ENCODE measurements at places on chromosomes 2 and 18. TPM values are rescaled to one million over a fixed set of nuclear protein-coding genes. Genes with fewer than 3 reads are reported as not detected.

DNA sequence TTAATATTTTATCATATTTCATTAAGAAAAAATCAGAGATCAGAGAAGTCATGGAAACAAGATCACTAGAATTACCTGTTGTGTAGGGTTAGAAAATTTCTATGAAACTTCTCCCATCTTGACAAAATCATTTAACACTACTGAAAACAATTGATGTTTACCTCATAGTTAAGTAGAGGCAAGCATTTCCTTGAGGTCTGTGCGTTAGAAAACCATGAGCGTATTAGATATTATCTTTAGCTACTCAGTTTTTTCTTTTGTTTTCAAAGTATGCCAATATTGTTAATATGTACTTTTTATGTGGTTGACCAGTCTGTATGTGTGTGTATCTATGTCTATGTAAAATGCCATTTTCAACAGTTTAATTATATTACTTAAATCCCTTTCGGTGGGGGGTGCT, 335.7 kb downstream of the PARD3B start:
- no peaks in the 10 kb centered on the region for H3K36me3 ChIP-seq
- no peaks in the 10 kb centered on the region for H3K27me3 ChIP-seq
- peaks cover 36% of the 10 kb centered on the region for H3K4me1 ChIP-seq
- H3K4me3 ChIP-seq, result no peak overlapping the region
- no peak for DNase-seq

GRCh38 chr18:65523461-65523860, 227.4 kb upstream of the CDH7 start:
- no peaks in the 10 kb centered on the region for H3K27me3 ChIP-seq
- no peak overlapping the region for H3K27ac ChIP-seq
- DNase-seq, result no peak
- H3K4me1 ChIP-seq, result no peaks in the 10 kb centered on the region
- no peaks in the 10 kb centered on the region for H3K36me3 ChIP-seq

GRCh38 chr2:174158003-174158402, 90.3 kb downstream of the OLA1 start:
- no peak for DNase-seq
- no peaks in the 10 kb centered on the region for H3K27me3 ChIP-seq
- no peak overlapping the region for H3K27ac ChIP-seq
- no peak overlapping the region for H3K4me3 ChIP-seq

EIF5B gene
- total RNA-seq, result 36.2 TPM

- no peak for DNase-seq
- no peak overlapping the region for H3K4me3 ChIP-seq
- no peaks in the 10 kb centered on the region for H3K4me1 ChIP-seq
Measured at GRCh38 chr2:155980941-155981560, 351.5 kb downstream of the NR4A2 start.

GRCh38 chr2:240233885-240234502, 93.5 kb upstream of the OTOS start:
- H3K27me3 ChIP-seq, result no peaks in the 10 kb centered on the region
- no peaks in the 10 kb centered on the region for H3K4me1 ChIP-seq
- no peak for DNase-seq
- no peak overlapping the region for H3K27ac ChIP-seq

VWC2L gene
- total RNA-seq, result not detected

- DNase-seq, result no peak
- no peaks in the 10 kb centered on the region for H3K27me3 ChIP-seq
Measured at GRCh38 chr18:57051657-57052044, 95.2 kb upstream of the BOD1L2 start.

GRCh38 chr2:96861074-96861473, 3.3 kb upstream of the ANKRD39 start:
- DNase-seq, result no peak
- no peaks in the 10 kb centered on the region for H3K27me3 ChIP-seq
- H3K36me3 ChIP-seq, result peaks cover 58% of the 10 kb centered on the region
- H3K4me3 ChIP-seq, result no peak overlapping the region
- peaks cover 13% of the 10 kb centered on the region for H3K4me1 ChIP-seq
- H3K27ac ChIP-seq, result no peak overlapping the region

DNA sequence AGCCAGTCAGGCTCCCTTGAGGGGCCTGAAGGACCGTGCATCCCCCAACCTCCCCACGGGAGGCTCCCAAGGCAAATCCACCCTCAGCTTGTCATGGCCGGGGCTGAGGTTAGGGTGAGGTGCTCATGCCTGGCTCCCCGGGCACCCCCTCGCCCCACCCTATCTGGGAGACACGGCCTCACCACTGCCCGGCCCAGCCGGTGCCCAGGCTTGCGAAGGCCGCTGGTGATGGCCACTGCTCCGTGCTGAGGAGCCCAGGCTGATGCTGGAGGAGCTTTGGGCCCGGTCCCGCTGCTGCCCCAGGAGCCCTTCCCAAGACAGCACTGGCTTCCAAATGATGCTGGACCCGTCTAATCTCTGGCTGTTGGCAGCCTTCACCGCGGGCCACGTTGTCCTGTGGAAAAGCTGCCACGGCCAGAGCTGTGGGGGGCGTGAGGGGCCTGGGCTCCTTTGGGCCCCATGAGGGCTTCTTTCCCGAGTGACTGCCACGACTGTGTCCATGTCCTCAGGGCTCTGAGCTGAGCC, 135.7 kb upstream of the CTDP1 start:
- no peak overlapping the region for H3K4me3 ChIP-seq
- no peaks in the 10 kb centered on the region for H3K36me3 ChIP-seq
- no peak overlapping the region for H3K27ac ChIP-seq

DNA sequence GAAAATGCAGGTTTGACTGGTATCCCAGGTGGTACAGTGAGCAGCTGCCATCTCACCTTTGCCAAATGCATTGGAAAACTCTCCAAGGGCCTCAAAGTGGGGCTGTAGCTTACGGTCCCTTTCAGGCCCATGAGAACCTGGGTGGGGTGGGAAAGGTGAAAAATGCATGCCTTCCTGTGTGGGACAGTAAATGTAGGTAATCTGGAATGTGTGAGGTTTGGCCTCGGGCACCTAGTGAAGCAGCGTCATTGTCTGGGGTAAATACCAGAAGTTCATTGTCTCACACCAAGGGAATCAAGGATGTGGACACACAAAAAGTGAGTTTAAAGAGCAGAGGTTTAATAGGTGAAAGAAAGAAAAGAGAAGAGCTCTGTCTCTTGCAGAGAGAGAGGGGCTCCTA, 36.6 kb downstream of the TIMM21 start:
- no peak overlapping the region for H3K4me3 ChIP-seq
- no peaks in the 10 kb centered on the region for H3K27me3 ChIP-seq
- no peaks in the 10 kb centered on the region for H3K4me1 ChIP-seq
- H3K36me3 ChIP-seq, result no peaks in the 10 kb centered on the region
- H3K27ac ChIP-seq, result no peak overlapping the region

GRCh38 chr2:47029737-47030524, 114.3 kb upstream of the MCFD2 start:
- peaks cover 16% of the 10 kb centered on the region for H3K36me3 ChIP-seq
- no peak overlapping the region for H3K4me3 ChIP-seq
- DNase-seq, result no peak
- peak overlapping the region; percentile 9 for H3K27ac ChIP-seq
- no peaks in the 10 kb centered on the region for H3K27me3 ChIP-seq

- H3K27me3 ChIP-seq, result no peaks in the 10 kb centered on the region
- H3K4me3 ChIP-seq, result no peak overlapping the region
- DNase-seq, result no peak
- no peak overlapping the region for H3K27ac ChIP-seq
- H3K36me3 ChIP-seq, result no peaks in the 10 kb centered on the region
Measured at GRCh38 chr2:105473011-105473410, 74.2 kb upstream of the FHL2 start.

DNA sequence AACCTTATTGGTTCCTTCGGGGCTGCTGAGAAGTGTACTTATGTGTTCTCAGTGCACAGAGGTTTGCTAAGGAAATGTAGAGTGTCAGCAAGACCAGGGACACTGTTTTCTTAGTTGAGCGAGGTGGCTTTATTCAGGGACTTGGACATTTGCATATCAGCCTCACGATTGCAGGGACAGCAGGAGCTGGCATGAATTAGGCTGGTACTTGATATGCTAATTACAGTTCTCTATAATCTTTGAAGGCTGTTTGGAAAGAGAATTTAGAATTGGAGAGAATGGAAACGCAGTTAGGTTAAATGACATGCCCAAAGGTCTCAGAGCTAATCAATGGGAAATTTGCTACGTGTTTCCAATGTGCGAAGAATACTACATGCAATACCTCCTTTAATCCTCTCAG, 18.7 kb upstream of the MTCL1 start:
- no peak overlapping the region for H3K4me3 ChIP-seq
- H3K4me1 ChIP-seq, result no peaks in the 10 kb centered on the region
- H3K36me3 ChIP-seq, result no peaks in the 10 kb centered on the region
- no peak for DNase-seq

GRCh38 chr2:199603721-199604291, 146.1 kb upstream of the SATB2 start:
- H3K4me3 ChIP-seq, result no peak overlapping the region
- no peaks in the 10 kb centered on the region for H3K27me3 ChIP-seq
- no peak for DNase-seq
- H3K4me1 ChIP-seq, result no peaks in the 10 kb centered on the region
- no peak overlapping the region for H3K27ac ChIP-seq
- H3K36me3 ChIP-seq, result no peaks in the 10 kb centered on the region

ELMOD3 gene
- 30.3 TPM for total RNA-seq

DNA sequence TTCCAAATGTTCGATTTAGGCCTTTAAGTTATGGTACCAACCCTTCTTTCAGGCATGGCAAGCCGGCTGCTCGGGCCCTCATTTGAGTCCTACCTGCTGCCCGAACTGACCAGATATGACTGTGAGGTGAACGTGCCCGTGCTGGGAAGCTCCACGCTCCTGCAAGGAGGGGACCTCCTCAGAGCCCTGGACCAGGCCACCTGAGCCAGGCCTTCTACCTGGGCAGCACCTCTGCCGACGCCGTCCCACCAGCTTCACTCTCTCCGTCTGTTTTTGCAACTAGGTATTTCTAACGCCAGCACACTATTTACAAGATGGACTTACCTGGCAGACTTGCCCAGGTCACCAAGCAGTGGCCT, 87.2 kb downstream of the EPAS1 start:
- no peaks in the 10 kb centered on the region for H3K36me3 ChIP-seq
- H3K27me3 ChIP-seq, result no peaks in the 10 kb centered on the region
- no peaks in the 10 kb centered on the region for H3K4me1 ChIP-seq

LCT gene
- total RNA-seq, result not detected

DNA sequence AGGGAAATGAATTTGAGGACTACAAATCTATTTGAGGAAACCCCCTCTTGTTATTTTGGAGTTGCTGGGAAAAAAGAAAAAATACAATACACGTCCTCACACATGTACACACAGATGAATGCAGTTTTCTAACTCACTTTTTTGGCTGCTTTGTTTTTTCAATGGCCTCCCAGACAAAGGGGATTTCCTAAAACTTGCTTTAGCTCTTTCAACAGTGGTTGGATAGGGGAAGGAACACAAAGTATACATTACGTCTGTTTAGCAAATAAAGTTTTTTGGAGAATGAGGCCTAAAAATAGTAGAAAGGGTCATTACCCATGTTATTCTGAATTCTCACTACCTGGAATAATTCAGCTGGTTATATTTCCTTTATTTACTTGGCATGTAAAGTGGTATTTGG, 125.3 kb upstream of the ITGB6 start:
- no peaks in the 10 kb centered on the region for H3K36me3 ChIP-seq
- peaks cover 15% of the 10 kb centered on the region for H3K4me1 ChIP-seq
- H3K4me3 ChIP-seq, result no peak overlapping the region

OTOS gene
- not detected for total RNA-seq

GRCh38 chr2:25177211-25177611, 8.8 kb upstream of the POMC start:
- H3K4me3 ChIP-seq, result no peak overlapping the region
- no peaks in the 10 kb centered on the region for H3K36me3 ChIP-seq
- no peak overlapping the region for H3K27ac ChIP-seq
- no peak for DNase-seq

DNA sequence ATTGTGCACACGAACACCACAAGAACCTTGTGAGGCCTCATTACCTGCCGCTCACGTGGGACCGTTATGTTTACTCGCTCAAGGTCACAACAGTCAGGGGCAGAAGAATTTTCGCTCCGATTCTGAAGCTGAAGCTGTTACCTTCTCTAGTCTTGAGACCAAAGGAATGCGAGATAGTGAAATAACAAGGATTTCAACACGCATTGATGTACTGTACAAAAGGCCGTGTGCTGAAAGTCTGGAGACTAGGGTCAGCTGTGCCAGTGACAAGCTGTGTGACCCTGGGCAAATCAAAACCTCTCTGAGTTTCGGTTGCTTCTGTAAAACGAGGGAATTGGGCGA, 583 bp downstream of the NEMP2 start:
- peak overlapping the region; percentile 73 for H3K4me3 ChIP-seq
- peaks cover 2% of the 10 kb centered on the region for H3K36me3 ChIP-seq
- DNase-seq, result peak; percentile 55
- no peaks in the 10 kb centered on the region for H3K27me3 ChIP-seq

- no peak overlapping the region for H3K27ac ChIP-seq
- no peaks in the 10 kb centered on the region for H3K36me3 ChIP-seq
- H3K27me3 ChIP-seq, result no peaks in the 10 kb centered on the region
- DNase-seq, result no peak
- H3K4me3 ChIP-seq, result no peak overlapping the region
- H3K4me1 ChIP-seq, result no peaks in the 10 kb centered on the region
Measured at GRCh38 chr2:142472382-142472781, 341.6 kb upstream of the LRP1B start.

GRCh38 chr2:236180076-236180816, 12.1 kb upstream of the GBX2 start:
- H3K4me1 ChIP-seq, result no peaks in the 10 kb centered on the region
- DNase-seq, result no peak
- H3K27me3 ChIP-seq, result peaks cover 6% of the 10 kb centered on the region
- no peak overlapping the region for H3K27ac ChIP-seq

DNA sequence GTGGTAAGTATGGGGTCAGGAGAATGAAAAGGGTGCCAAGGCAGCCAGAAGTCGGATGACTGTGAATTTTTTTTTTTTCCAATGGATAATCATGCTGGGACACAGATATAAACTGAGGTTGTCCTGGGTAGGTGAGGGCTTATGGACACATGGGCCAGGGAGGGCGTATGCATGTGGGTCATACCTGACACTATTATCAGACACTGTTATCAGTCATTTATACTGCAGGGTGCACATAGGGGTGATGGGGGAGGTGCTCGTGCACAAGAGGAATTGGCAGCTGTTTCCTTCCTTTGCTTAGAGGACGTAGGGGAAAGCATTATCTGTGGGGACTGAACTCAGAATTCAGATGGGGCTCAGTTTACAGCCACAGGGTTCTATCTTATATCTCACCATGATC, 10.1 kb downstream of the CTIF start:
- H3K27ac ChIP-seq, result no peak overlapping the region
- no peaks in the 10 kb centered on the region for H3K4me1 ChIP-seq
- DNase-seq, result no peak
- no peaks in the 10 kb centered on the region for H3K36me3 ChIP-seq
- H3K4me3 ChIP-seq, result no peak overlapping the region
- H3K27me3 ChIP-seq, result no peaks in the 10 kb centered on the region

GRCh38 chr2:101610750-101611315, 86.7 kb upstream of the MAP4K4 start:
- H3K36me3 ChIP-seq, result no peaks in the 10 kb centered on the region
- H3K27ac ChIP-seq, result no peak overlapping the region
- H3K4me3 ChIP-seq, result no peak overlapping the region
- no peak for DNase-seq
- H3K27me3 ChIP-seq, result no peaks in the 10 kb centered on the region
- no peaks in the 10 kb centered on the region for H3K4me1 ChIP-seq

RBM44 gene
- total RNA-seq, result 3.1 TPM

GRCh38 chr2:66984864-66985263, 412.3 kb upstream of the ETAA1 start:
- no peaks in the 10 kb centered on the region for H3K27me3 ChIP-seq
- no peaks in the 10 kb centered on the region for H3K36me3 ChIP-seq
- DNase-seq, result no peak
- no peak overlapping the region for H3K4me3 ChIP-seq
- H3K27ac ChIP-seq, result no peak overlapping the region
- no peaks in the 10 kb centered on the region for H3K4me1 ChIP-seq

All from naive thymus-derived CD4-positive, alpha-beta T cell (primary cell).